ENCODE measurements at places on chromosomes 4 and X.

DNA sequence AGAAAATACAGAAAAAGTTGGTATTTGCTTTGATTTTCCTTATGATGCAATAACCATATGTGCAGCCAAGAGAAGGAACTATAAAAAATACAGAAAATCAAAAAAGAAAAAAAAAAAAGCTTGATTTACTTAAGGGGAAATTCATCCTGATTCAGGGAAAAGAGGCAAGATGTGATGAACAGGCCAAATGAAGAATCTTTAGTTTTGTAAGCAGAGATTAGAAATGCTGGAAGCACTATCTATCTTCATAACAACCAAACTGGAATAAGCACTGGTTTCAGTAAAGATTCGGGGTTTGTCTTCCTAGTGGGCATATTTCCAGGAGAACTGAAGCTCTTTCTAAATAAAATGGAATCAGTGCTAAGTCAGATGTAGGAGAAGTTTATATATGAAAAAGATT lies 82.9 kb upstream of the KCNIP4 start:
- no peak for DNase-seq

- DNase-seq: no peak
Measured at GRCh38 chr4:118743867-118744266, 58.7 kb downstream of the METTL14 start.

DNA sequence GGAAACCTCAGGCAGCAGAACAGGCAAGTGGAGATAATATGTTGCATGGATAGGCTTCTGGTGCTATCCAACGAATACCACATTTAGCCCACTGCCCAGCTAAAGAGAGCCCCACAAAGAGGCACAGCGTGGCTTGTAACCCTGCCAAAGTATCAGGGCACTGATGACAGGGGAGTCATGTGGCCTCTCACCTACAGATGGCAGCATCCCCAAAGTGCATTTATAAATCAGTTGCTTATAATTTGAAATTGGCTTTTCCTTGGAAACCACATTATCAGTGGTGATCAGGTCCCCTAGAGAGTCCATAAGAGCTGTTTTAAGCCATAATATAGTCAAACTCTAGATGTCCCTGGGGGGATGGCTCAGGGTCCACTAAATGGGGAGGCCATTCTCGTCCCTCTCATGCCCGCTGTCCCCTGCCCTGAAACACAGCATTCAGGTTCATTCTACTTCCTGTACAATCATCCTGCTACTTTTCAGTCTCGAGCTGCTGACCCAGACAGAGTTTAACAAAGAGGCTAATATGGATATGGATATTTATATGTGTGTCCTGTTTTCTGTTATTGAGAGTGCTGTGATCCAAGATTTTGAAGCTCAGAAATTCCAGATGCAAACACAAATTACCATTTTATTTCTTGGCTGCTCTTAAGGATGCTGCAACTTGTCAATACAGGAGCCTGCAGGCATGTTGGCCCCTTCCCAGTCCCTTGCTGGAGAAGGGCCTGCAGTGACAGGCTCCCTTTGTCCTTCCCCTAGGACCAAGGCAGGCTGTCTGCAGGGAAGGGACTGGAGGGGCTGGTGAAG lies 28.5 kb downstream of the SRPX start:
- no peak for DNase-seq

DNA sequence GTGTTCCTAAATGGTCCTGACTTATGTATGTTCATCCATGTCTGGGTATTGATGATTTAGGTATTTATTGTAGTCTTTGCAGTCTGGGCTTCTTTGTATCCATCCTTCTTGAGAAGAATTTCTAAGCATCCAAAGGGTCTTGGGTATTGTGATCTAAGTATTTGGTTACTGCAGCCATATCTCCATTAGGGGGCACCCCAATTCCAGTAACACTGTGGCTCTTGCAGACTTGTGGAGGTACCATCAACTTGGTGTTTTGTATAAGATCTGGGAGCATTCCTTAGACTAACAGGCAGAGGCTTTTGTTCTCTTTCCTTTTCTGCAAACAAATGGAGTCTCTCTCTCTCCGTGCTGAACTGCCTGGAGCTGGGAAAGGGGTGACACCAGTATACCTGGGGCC lies 113.7 kb upstream of the NEXMIF start:
- DNase-seq: no peak

- DNase-seq: no peak
Measured at GRCh38 chrX:1502241-1502640, 34.7 kb downstream of the P2RY8 start.

DNA sequence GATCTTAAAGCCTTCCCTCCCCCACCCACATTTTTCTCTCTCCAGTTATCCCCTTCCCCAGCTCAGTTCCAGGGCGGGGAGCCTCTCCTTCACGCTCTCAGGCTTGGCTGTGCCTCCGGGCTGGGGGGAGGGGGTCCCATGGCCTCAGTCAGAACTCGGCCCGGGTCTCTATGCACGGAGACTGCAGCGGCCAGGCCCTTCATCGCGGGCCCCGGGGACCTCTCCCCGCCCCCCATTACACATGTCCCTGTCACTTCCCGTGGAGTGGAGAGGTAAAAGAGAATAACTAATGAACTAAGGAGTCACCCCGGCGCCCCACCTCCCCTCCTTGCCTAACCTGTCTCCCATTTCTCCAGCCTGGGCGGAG lies 838 bp upstream of the PRICKLE3 start:
- DNase-seq: no peak

DNA sequence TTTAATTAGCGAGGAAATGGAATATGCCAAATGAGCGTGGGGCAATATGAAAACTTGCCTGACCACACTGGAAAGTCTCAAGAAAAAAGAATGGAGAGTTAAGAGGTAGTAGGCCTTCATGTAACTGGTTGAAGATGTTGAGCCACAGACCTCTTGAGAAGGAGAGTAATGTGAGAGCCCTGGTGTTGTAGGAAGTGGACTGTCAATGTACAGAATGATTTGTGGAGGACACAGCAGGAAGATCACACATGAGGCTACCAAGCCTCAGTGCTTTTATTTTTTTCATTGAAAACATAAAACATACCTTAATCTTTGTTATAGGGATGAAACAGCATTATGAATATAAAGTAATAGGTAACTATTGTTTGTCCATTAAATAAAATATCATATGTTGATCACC lies 331.6 kb downstream of the UNC5C start:
- DNase-seq: no peak

DNA sequence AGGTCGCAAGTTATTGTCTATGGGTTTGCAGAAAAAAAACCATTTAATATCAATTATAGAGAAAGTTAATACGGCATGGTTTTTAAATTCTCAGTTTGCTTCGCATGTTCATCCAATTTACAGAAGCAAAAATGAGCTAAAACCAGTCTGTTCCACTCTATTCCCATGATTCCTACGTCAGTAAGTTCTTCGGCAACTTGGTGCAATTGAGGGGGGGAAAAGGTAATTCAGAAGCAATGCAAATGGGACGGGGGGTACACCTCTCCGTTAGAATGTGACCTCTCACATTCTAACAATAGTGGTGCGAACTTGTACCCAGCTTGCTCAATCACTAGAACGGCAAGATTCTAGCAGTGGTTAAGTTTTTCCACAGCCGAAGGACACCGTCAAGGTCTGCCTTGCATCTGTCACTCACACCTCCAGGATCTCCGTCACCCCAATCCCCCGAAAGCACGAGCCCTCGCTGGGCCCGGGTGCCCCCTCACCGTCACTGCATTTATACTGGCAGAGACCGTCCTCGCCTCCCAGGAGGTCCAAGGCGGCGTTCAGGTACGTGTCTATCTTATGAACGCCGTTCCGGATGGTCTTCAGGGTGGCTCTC lies 653 bp downstream of the PLA2G12A start:
- DNase-seq: no peak

GRCh38 chr4:124032035-124032434 lies 635.4 kb downstream of the SPRY1 start:
- no peak for DNase-seq

GRCh38 chrX:154436983-154437752 lies at the start of gene GDI1:
TSS of gene GDI1 (plus strand) at chrX:154437154. CDS start at chrX:154437255, 101 bp downstream.
- no peak for DNase-seq

GRCh38 chr4:170662250-170662649 lies 572.5 kb upstream of the AADAT start:
- DNase-seq: no peak

All from iPS DF 6.9 (cell line).